ENCODE measurements at places on chromosomes 11 and 22.

DNA sequence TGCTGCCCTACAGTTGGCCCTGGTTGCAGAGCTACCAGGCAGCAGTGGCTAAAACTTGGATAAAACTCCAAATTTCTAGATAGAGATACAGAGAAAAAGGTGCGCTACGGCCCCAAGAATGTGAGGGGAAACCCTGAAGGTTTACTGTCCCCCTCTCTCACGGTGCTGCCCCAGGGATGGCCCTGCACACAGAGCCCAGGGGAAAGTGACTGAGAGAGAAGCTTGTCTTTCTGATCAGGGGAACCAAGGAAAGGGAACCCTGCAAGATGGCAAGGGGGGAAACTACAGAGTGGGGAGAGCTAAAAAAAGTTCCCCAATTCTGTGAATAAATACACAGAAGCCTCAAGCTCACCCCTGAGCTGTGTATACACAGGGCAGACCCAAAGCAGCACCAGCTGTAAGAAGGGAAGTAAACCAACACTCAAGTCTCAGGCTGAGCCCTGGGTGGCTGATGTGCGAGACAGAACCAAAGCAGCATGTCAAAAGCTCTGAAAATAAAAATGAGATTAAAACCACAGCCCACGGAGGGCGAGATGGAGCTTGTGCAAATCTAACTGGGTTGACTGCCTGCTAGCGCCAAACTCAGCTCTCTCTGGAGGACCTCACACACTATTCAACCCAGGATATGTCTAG is 22.1 kb downstream of the GNB1L start:
- no peaks in the 10 kb centered on the region for H3K27me3 ChIP-seq
- DNase-seq: no peak
- no peak overlapping the region for H3K4me3 ChIP-seq

DNA sequence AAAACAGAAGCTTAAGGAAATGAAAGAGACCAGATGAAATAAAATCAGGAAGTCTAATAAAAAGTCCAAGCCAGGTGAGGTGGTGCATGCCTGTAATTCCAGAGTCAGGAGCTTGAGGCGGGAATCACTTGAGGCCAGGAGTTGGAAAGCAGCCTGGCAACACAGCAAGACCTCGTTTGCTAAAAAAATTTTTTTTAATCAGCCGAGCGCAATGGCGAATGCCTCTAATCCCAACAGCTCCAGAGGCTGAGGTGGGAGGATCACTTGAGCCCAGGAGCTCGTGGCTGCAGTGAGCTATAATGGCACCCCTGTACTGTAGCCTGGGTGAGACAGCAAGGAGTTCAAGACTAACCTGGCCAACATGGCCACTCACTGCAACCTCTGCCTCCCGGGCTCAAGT is 8.0 kb downstream of the RAB6A start:
- H3K4me3 ChIP-seq: no peak overlapping the region
- no peak overlapping the region for H3K27ac ChIP-seq
- peaks cover 26% of the 10 kb centered on the region for H3K36me3 ChIP-seq
- peaks cover 51% of the 10 kb centered on the region for H3K4me1 ChIP-seq
- no peaks in the 10 kb centered on the region for H3K27me3 ChIP-seq
- DNase-seq: no peak

GRCh38 chr11:75276686-75277085 is 36.1 kb downstream of the TPBGL start:
- no peak overlapping the region for H3K4me3 ChIP-seq
- no peak for DNase-seq
- H3K27me3 ChIP-seq: no peaks in the 10 kb centered on the region
- H3K36me3 ChIP-seq: peaks cover 21% of the 10 kb centered on the region

DNA sequence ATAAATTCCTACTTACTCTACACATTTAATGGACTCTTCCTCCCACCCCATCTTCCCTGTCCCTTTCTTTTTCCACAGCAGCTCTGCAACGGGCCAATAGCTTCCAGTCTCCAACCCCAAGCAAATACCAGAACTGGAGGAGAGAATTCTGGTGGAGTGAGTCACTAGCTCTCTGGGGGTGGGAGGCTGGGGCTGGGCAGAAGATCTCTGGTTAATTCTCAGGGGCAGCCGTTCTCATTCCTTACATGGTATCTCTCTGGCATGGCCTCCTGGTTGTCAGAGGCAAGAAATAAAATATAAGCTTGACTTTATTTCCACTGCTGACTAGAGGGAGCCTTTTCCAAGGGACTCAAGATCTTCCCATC is 90.4 kb upstream of the PARVA start:
- no peak overlapping the region for H3K4me3 ChIP-seq
- no peak for DNase-seq
- peaks cover 13% of the 10 kb centered on the region for H3K4me1 ChIP-seq
- no peaks in the 10 kb centered on the region for H3K36me3 ChIP-seq
- no peaks in the 10 kb centered on the region for H3K27me3 ChIP-seq

DNA sequence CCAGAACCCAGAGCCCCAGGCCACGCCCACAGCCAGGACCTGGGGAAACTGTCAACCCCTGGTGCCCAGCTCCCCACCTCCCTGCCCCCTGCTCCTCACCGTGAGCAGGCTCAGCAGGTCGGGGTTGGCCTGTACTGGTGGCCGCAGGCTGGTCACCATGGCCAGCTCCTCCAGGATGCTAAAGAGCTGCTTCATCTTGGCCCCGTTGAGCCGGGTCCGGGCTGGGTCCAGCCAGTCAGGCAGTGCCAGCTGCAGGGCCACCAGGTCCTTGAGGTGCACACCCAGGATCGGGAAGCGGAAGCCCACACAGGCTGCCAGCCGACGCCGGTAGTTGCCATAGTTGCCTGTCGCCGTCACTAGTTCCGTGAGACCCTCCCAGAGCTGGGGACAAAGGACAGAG is 7.3 kb downstream of the RASGRP2 start:
- H3K27me3 ChIP-seq: no peaks in the 10 kb centered on the region
- DNase-seq: no peak
- no peak overlapping the region for H3K4me3 ChIP-seq
- peak overlapping the region; percentile 2 for H3K27ac ChIP-seq
- peaks cover 25% of the 10 kb centered on the region for H3K4me1 ChIP-seq

GRCh38 chr11:35316161-35316560 is 103.2 kb downstream of the SLC1A2 start:
- no peak for DNase-seq
- no peak overlapping the region for H3K4me3 ChIP-seq
- H3K4me1 ChIP-seq: peaks cover 15% of the 10 kb centered on the region
- no peak overlapping the region for H3K27ac ChIP-seq

DNA sequence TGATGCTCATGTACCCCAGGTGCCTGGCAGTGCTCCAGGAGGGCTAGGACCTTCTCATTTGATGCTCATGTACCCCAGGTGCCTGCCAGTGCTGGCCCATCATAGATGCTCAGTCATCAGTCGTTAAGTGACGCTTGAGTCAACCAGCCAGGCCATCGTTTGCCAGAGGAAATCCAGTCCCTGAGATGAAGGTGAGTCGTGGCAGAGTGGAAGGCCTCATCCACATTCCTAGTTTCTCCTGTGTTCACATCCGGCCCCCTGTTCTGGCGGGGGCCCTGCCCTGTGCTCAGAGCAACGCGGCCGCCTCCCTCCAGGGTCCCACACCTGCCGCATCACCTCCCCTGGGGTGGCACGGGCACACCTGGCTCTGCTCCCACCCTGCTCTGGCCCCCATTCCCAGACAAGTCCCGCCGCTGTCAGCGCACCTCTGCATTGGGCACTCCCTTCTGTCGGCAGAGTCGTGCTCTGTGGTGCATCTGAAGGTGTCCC is 279.9 kb downstream of the BRD1 start:
- no peaks in the 10 kb centered on the region for H3K4me1 ChIP-seq
- DNase-seq: no peak
- peaks cover 36% of the 10 kb centered on the region for H3K36me3 ChIP-seq
- no peaks in the 10 kb centered on the region for H3K27me3 ChIP-seq
- H3K27ac ChIP-seq: no peak overlapping the region

GRCh38 chr22:32760815-32761214 is 40.7 kb upstream of the TIMP3 start:
- H3K36me3 ChIP-seq: no peaks in the 10 kb centered on the region
- H3K4me1 ChIP-seq: no peaks in the 10 kb centered on the region
- no peak overlapping the region for H3K4me3 ChIP-seq

DNA sequence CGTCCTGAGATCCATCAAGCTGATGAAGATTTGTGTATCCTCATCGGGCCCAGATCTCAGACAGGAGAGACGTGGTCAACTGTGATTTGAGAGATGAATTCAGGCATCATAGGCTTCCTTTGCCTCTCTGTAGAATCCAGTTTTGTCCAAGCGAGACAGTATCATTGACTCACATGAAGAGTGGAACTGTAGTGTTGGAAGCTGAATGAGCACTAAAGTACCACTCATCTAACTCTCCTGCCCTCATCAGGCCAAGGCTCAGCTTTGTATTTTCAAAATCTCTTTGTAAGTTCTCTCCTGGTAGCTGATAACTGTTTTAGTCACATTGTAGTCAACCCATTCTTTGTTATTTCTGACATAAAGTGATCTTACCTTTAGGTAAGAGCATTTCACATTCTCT is 85.1 kb downstream of the KIRREL3 start:
- H3K4me3 ChIP-seq: no peak overlapping the region
- no peaks in the 10 kb centered on the region for H3K36me3 ChIP-seq
- H3K4me1 ChIP-seq: peaks cover 6% of the 10 kb centered on the region

GRCh38 chr22:29079218-29079901 is 6.5 kb downstream of the KREMEN1 start:
- no peaks in the 10 kb centered on the region for H3K36me3 ChIP-seq
- no peak overlapping the region for H3K27ac ChIP-seq
- H3K4me3 ChIP-seq: no peak overlapping the region
- DNase-seq: no peak

DNA sequence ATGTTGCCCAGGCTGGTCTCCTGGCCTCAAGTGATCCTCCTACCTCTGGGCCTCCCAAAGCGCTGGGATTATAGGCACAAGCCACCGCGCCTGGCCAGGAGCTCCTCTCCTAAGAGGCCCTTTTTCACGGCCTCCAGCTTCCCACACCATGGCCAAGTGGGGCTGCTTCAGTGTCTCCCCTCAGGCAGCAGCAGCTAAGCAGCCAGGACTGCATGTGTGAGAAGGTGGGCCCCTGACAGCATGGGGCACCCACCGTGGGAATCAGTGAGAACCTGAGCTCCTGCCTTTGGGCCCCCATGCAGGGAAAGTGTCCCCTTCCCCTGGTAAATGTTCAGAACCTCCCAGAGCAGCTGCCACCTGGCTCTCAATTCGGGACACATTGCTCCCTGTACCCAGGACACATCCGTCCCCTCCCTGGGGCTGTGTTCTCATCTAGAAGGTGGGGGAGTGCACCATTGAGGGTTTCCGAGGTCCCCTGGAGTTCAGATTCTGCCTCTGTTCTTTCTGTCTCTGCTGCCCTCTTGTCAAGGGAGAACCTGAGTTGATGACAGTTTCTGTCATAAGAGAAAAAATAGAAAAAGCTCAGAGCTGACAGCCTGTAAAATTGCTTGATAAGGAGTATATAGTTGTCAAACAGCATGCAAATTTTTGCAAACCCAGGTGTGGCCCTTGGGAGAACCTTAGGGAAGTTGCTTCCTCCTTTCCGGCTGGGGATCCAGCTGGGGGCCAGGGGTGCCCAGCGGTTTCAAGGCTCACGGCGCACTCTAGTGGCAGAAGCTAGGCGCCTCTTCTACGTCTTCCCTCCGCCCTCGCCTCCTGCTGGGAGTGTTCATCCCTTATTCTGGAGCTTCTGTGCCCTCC is 29.7 kb downstream of the FAM83F start:
- no peaks in the 10 kb centered on the region for H3K36me3 ChIP-seq
- DNase-seq: peak; percentile 76
- no peak overlapping the region for H3K4me3 ChIP-seq

GRCh38 chr11:1834779-1835670 is at the start of gene SYT8:
TSS of gene SYT8 (plus strand) at chr11:1834990. CDS start at chr11:1835106, 116 bp downstream.
- no peaks in the 10 kb centered on the region for H3K36me3 ChIP-seq
- peaks cover 7% of the 10 kb centered on the region for H3K4me1 ChIP-seq
- no peak within 1 kb of the TSS for H3K4me3 ChIP-seq
- DNase-seq: peak; percentile 27
- H3K27me3 ChIP-seq: peaks cover 11% of the 10 kb centered on the region

DNA sequence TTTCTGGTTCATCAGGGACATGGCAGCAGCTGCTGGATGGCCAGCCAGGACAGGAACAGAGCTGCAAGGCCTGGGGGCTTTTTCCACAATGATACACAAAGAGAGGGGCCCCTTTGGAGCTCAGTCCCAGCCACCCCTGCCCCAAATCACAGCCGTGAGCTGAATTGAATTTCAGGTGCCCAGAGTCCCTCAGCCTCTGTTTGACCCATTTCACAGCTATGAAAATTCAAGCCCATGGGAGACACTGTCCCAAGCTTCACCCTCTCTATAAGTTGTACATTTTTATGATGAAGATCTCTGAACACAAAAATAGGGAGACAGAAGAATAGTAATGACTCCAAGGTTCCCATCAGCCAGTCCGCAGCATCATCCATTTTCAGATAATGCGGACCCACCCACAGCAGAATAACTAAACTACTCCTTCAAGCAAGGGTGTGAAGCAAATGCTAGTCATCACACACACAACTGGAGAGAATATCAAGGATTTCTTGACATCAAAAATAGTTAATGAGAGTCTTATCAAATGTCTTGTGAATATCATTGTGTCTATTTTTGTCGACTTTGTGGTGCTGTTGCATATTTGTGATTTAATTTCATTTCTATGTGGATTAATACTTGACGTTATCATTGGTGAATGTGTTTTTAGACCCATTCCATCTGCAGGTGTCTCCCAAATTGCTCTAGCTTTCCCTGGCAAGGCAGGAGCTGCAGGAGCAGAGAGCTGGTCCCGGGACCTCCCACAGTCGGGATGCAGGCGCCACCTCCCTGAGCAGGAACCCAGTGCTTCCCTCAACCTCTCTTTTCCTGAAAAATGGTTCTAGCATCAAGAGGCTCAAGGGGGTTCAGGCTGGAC is 24.7 kb downstream of the IGLL5 start:
- no peaks in the 10 kb centered on the region for H3K36me3 ChIP-seq
- no peak for DNase-seq
- no peak overlapping the region for H3K4me3 ChIP-seq
- H3K4me1 ChIP-seq: no peaks in the 10 kb centered on the region

- H3K4me1 ChIP-seq: peaks cover 11% of the 10 kb centered on the region
- no peaks in the 10 kb centered on the region for H3K36me3 ChIP-seq
- no peak for DNase-seq
- H3K4me3 ChIP-seq: no peak overlapping the region
Measured at GRCh38 chr11:86748296-86748695, 52.0 kb upstream of the PRSS23 start.

All from activated T-cell treated with anti-CD3 and anti-CD28 coated beads, Interleukin-2, amount 50 U/mL, for 24 hours (primary cell).